ENCODE measurements at places on chromosomes 5 and 9.

DNA sequence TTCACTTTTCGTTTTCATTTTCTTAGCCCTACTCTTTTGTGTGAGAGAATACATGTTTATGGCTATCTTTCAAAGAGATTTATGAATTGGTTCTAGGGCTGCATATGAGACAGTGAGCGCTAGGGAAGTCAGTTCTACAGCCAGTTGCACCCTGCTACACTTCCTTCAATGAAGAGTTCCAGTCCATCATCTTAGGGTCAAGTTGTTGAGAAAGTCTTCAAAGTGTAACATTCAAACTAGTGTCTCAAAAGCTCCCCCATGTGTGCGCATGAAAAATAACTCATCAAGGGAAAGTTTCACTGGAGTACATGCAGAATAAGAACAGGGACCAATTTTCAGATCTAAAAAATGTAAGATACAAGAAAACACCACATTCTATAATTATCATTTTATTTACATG lies 317.2 kb downstream of the DEPDC1B start:
- no peaks in the 10 kb centered on the region for H3K4me1 ChIP-seq
- no peaks in the 10 kb centered on the region for H3K27me3 ChIP-seq
- no peak for DNase-seq
- H3K4me3 ChIP-seq = no peak overlapping the region
- no peaks in the 10 kb centered on the region for H3K36me3 ChIP-seq

GRCh38 chr9:130824079-130824478 lies 11.0 kb upstream of the ABL1 start:
- peaks cover 11% of the 10 kb centered on the region for H3K4me1 ChIP-seq
- no peaks in the 10 kb centered on the region for H3K27me3 ChIP-seq
- no peaks in the 10 kb centered on the region for H3K36me3 ChIP-seq
- DNase-seq = no peak
- peak overlapping the region; percentile 68 for H3K27ac ChIP-seq

GRCh38 chr5:74290634-74291241 lies 349.8 kb downstream of the ENC1 start:
- no peaks in the 10 kb centered on the region for H3K27me3 ChIP-seq
- no peak overlapping the region for H3K4me3 ChIP-seq
- peaks cover 18% of the 10 kb centered on the region for H3K4me1 ChIP-seq
- no peak overlapping the region for H3K27ac ChIP-seq

DNA sequence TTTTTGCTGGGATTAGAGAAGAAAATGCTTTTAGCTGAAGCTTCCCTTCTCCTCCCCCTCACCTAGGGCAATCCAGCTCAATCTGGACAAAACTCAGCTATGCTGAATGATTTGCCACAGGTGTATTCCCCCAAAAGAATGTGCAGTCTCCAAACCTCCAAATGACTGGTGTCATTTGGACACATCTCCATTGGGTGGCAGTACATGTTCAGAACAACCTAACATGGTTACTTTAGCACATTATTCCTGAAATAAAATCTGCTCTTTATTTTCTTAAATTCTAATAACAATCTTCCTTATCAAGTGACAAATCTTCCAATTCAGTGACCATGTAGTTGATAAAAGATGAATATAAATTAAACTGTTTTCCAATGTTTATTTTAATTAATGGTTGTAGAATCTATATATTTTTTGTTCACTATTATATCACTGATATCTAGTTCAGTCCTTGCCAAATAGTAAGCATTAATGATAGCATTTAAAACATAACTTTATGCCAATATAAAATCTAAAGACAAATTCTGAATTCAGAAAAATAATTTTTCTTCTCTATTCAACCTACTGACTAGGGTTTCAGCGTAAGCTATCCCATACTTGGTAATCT lies 61.3 kb upstream of the MOCS2 start:
- no peak overlapping the region for H3K4me3 ChIP-seq
- H3K4me1 ChIP-seq = no peaks in the 10 kb centered on the region
- no peaks in the 10 kb centered on the region for H3K36me3 ChIP-seq
- no peak overlapping the region for H3K27ac ChIP-seq

GRCh38 chr9:21443849-21444625 lies 3.8 kb downstream of the IFNA1 start:
- no peak overlapping the region for H3K4me3 ChIP-seq
- no peak for DNase-seq
- no peaks in the 10 kb centered on the region for H3K36me3 ChIP-seq
- H3K27ac ChIP-seq = no peak overlapping the region
- no peaks in the 10 kb centered on the region for H3K4me1 ChIP-seq

DNA sequence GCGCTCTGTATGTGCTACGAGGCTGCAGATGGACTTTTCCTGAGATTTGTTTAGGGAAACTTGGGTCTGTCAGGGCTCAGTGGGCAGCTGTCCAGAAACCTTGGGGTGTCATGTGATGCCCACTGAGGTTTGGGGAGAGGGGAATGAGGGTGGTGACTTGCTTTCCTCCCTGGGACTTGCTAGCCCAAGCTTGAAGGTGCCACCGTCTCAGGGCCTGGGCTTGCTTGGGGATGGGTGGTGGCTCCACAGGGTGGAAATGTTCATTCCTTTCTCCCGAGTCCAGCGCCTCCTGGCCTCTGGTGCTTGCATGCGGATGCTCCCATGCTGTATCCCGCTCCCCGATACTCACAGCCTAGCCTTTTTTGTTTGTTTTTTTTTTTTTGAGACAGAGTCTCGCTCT lies 33.3 kb downstream of the ZNF618 start:
- H3K36me3 ChIP-seq = no peaks in the 10 kb centered on the region
- H3K27ac ChIP-seq = no peak overlapping the region
- H3K27me3 ChIP-seq = no peaks in the 10 kb centered on the region

DNA sequence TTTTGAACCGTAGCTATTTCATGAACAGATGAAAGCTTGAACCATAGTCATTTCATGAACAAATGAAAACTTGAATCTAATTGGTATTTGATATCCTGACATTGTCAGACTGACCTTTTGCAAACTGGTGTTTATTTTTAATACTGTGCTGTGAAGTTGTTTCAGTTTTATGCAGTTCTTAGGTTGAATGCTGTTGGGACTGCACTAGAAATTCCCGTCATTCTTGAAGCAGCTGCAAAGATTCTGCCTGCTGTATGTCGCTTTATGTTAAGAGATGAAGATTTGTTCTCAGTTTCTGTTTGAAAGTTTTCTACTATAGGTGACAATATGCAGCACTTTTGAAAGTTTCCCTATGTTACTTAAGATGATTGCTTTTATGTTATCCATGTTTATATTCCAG lies 22.5 kb upstream of the FAM120AOS start:
- DNase-seq = no peak
- no peaks in the 10 kb centered on the region for H3K27me3 ChIP-seq
- H3K36me3 ChIP-seq = no peaks in the 10 kb centered on the region
- no peak overlapping the region for H3K27ac ChIP-seq

DNA sequence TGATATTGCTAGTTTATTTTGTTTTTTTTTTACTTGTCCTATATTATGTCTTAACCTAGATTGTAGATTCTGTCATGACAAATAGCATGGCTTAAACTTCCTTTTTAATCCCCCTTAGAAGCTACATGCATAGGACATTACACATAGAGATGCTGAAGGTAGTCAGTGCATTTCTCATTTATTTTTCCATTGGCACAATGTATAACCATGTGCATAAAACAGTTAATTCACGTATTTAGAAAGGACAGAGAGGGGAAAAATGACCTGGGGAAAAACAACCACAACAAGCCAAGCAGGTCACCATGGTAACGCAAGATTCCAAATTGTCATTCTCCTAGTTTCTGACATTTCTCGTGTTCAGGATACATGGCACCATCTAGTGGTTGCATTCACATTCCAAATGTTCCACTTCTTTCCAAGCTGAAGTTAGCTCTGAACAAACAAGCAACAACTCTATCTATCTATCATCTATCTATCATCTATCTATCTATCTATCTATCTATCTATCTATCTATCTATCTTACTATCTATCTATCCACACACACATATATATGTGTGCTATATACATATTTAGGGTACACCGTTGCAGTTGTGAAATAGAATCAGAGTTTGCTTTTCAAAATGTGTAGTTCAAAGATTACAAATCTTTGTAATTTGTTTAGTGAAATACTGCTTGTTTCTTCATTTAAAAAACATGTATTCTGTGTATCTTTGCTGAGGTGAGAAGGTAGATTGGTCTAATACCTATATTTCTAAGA lies 487.2 kb upstream of the ST8SIA4 start:
- DNase-seq = no peak
- no peaks in the 10 kb centered on the region for H3K4me1 ChIP-seq
- H3K36me3 ChIP-seq = no peaks in the 10 kb centered on the region
- H3K27me3 ChIP-seq = no peaks in the 10 kb centered on the region

GRCh38 chr5:14600846-14601245 lies 19.3 kb downstream of the OTULINL start:
- H3K27me3 ChIP-seq = no peaks in the 10 kb centered on the region
- no peak for DNase-seq

DNA sequence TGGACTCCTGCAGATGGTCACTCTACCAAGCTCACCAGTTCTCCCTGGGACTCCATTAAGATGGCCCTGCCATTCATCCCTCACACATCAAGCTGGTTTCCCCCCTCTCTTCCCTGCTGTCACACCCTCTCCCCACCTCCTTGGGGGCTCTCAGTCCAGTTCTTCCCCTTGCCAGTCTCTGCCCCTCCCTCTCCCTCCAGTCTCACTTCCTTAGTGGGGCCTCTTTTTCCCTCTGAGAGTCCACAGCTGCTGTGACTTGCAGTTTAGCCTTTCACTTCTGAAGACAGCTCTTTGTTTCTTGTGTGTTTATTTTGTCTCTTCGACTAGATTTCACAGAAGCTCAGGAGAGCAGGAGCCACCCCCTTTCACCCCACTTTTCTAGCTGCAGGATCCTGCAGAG lies 10.5 kb downstream of the DOCK2 start:
- H3K4me1 ChIP-seq = peaks cover 1% of the 10 kb centered on the region
- H3K27me3 ChIP-seq = no peaks in the 10 kb centered on the region
- no peak for DNase-seq
- H3K4me3 ChIP-seq = no peak overlapping the region

DNA sequence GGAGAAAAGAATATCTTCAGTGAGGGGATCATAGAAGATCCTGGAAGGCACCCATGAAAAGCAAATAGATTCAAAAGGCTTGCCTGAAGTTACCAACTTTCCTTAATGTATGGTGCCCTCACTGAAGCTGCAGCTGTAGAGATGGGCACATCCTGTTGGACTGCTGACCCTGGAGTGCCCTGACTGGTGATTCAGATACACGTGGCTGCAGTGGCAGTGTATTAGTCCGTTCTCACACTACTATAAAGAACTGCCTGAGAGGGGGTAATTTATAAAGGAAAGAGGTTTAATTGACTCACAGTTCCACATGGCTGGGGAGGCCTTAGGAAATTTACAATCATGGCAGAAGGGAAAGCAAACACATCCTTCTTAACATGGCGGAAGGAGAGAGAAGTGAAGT lies 80.3 kb downstream of the OSMR start:
- no peaks in the 10 kb centered on the region for H3K27me3 ChIP-seq
- no peak for DNase-seq
- H3K36me3 ChIP-seq = no peaks in the 10 kb centered on the region
- peaks cover 3% of the 10 kb centered on the region for H3K4me1 ChIP-seq
- no peak overlapping the region for H3K4me3 ChIP-seq
- H3K27ac ChIP-seq = no peak overlapping the region

DNA sequence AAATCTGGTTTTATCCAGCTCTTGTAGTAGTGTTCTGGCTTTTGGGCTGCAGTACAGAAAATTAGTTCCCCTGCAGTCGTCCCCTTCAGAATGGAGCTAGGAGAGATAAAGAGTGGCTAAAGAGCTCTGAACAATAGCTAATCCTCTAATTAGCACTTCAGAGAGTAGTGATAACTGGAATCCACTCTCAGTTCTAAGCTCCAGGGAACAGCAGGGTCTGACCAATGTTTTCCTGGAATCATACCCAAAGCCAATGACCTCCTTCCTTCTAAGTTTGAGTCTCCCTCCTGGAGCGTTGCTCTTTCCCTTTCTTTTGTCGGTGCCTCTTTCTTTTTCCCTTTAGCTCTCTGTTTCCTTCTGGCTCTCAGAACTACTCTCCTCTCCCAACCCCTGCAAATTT lies 47.4 kb downstream of the MFAP3 start:
- DNase-seq = no peak
- H3K4me1 ChIP-seq = no peaks in the 10 kb centered on the region
- no peaks in the 10 kb centered on the region for H3K27me3 ChIP-seq

GRCh38 chr9:102124465-102124864 lies 386.0 kb upstream of the GRIN3A start:
- H3K4me3 ChIP-seq = no peak overlapping the region
- no peak overlapping the region for H3K27ac ChIP-seq
- no peak for DNase-seq
- no peaks in the 10 kb centered on the region for H3K36me3 ChIP-seq
- H3K27me3 ChIP-seq = no peaks in the 10 kb centered on the region
- H3K4me1 ChIP-seq = no peaks in the 10 kb centered on the region

GRCh38 chr5:174008922-174009321 lies 20.0 kb downstream of the C5orf47 start:
- no peaks in the 10 kb centered on the region for H3K4me1 ChIP-seq
- no peak for DNase-seq
- no peaks in the 10 kb centered on the region for H3K27me3 ChIP-seq

DNA sequence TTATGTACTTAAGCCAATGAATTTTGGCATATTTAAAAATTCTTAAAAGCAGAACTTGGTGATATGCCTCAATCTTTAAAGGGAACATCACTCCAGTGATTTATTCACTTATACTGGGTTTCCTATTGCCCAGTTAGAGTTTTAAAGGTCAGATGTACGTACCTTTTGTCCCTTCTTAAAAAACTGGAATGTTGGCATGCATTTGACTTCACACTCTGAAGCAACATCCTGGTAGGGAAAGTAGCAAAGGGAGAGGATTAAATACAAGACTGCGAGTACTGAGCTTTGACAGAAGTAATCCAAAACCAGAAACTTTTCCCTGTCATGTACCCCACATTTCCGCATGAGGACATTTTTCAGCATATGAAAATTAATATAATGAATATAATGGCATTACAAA lies 11.7 kb downstream of the TXN start:
- DNase-seq = no peak
- H3K27me3 ChIP-seq = no peaks in the 10 kb centered on the region
- H3K4me1 ChIP-seq = peaks cover 4% of the 10 kb centered on the region
- H3K4me3 ChIP-seq = no peak overlapping the region
- no peak overlapping the region for H3K27ac ChIP-seq

- no peaks in the 10 kb centered on the region for H3K27me3 ChIP-seq
- H3K4me1 ChIP-seq = no peaks in the 10 kb centered on the region
- H3K27ac ChIP-seq = no peak overlapping the region
- no peak for DNase-seq
- H3K36me3 ChIP-seq = no peaks in the 10 kb centered on the region
- no peak overlapping the region for H3K4me3 ChIP-seq
Observed at GRCh38 chr5:160044391-160044804, 35.5 kb downstream of the TTC1 start.

GRCh38 chr9:36818965-36819870 lies 214.8 kb downstream of the PAX5 start:
- H3K4me1 ChIP-seq = peaks cover 2% of the 10 kb centered on the region
- no peaks in the 10 kb centered on the region for H3K36me3 ChIP-seq
- no peak overlapping the region for H3K4me3 ChIP-seq

GRCh38 chr9:88198341-88198807 lies 60.1 kb upstream of the SPATA31C2 start:
- H3K27me3 ChIP-seq = no peaks in the 10 kb centered on the region
- peak overlapping the region; percentile 24 for H3K4me3 ChIP-seq
- H3K27ac ChIP-seq = no peak overlapping the region
- H3K4me1 ChIP-seq = peaks cover 2% of the 10 kb centered on the region
- H3K36me3 ChIP-seq = no peaks in the 10 kb centered on the region
